GF-D8 (cell line): ENCODE measurements at places on chromosomes 2 and 18.

DNA sequence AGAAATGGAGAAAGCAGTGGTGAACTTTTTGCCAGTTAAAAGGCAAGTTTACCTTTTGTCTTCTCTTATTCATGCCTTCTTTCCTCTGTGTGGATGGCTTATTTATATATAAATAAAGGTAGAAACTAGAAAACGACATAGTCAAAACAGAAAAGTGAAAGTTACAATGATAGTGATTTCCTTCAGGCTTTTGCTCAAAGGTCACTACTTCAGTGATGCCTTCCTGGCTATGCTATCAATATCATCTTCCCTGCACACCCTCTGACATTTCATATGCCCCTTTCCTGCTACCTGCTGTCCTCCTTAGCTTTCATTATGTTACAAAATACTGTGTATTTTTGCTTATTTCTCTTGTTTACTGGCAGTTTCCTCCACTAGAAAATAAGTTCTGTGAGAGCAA, 132.0 kb upstream of the NOSTRIN start:
- DNase-seq = no peak

DNA sequence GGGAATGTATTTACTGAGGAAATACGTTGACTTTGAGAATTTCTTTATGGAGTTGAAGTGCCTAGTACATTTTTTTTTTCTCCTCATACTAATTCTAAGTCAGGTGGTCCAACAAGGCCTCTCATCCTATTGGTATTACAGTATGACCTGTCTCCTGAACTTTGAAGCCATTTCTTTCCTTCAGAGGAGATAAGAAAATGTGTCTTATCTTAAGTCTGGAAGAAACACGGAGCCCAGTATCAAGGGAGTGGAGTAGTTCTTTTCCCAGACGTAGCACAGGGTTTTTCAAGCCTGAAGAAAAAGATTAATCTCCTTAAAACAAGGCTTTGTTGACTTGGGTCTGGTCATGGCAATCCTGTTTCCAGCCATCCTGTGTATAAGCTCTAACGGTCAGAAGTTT, 11.6 kb upstream of the CPS1 start:
- DNase-seq = no peak

DNA sequence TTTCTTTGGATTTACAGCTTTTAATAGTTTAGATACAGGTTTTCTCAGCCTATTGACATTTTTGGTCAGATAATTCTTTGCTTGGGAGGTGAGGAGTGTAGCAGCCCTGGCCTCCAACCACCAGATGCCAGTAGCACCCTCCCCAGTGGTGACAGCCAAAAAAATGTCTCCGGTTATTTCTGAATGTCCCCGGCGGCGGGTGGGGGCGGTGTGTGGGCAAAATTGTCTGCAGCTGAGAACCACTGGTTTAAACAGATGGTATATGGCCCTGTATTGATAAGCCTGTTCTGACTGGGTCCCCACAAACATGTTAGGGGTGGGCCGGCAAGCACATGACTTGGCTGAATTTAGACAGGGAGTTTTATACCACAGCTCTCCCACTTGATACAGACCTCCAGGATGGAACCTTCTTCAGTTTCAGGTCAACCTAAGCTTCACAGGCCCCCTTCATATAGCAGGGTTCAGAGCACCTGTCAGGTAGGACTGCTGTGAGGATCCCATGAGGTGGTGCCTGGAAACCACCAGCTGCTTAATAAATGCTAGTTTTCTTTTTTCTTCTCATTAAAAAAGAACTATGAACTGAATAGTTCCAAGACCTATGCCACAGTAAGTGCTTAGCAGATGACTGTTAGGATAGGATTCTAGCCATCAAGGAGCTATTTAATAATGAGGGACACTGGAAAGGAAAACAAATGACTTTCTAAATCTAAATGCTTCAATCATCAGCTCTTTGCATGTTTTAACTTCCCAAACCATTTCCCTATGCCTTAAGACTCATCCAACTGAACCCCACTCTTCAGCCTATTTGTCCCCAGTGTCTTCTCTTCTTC, 18.1 kb downstream of the LPIN2 start:
- DNase-seq = no peak

DNA sequence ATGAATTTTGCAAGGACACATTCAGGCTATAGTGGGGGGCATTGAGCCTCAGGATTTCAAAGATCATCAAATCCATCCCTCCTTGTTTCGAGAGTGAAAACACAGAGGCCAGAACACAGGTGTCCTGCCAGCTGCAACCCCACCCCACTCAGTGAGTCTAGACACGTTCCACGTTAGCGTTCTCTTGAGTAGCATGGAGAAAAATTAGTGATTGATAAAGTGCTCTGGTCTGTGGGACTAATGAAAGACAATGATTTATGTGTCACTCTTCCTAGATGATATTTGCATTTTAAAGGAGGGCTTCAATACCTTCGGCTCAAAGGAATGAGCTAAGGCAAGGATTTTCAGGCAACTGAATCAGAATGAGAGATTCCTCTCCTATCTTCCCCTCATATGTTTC, 43.8 kb downstream of the SLC4A3 start:
- no peak for DNase-seq

- DNase-seq = no peak
These were observed 12.1 kb downstream of the AMER3 start for GRCh38 chr2:130767408-130767775.

DNA sequence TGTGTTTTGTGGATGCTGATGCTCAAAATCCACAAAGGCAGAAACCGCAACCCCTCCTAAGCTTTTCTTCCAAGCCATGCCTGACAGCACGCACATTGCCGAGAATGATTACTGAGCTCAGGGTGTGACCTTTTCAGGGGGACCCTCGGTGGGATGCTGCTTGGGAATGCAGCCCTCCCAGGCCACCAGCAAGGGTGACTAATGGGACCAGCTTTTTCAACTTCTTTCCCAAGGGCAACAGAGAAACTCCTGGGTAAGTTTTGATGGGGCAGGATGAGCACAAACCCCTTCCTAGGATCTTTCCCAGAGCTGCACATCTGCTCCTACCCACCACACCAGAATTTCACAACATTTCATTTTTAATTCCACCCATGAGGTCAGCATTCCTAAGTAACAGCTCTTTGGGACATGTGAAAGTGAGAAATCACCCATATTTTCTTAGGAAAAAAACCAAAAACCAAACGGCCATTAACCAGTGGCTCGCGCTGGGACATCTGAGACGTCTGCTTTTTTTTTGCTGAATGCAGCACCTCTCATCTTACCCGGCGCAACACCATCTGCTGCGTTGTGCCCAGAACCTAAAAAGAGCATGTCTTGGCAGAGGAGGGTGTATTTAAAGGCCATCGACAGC, 119.0 kb downstream of the ARL4C start:
- DNase-seq = no peak

GRCh38 chr2:223696719-223697118, 94.6 kb upstream of the SCG2 start:
- no peak for DNase-seq

- DNase-seq = no peak
These were observed 12.7 kb downstream of the FBLN7 start for GRCh38 chr2:112150851-112151250.

- DNase-seq = no peak
These were observed 14.2 kb downstream of the ECEL1 start for GRCh38 chr2:232473467-232473890.

GRCh38 chr2:26668856-26669750, 23.4 kb upstream of the KCNK3 start:
- DNase-seq = no peak

DNA sequence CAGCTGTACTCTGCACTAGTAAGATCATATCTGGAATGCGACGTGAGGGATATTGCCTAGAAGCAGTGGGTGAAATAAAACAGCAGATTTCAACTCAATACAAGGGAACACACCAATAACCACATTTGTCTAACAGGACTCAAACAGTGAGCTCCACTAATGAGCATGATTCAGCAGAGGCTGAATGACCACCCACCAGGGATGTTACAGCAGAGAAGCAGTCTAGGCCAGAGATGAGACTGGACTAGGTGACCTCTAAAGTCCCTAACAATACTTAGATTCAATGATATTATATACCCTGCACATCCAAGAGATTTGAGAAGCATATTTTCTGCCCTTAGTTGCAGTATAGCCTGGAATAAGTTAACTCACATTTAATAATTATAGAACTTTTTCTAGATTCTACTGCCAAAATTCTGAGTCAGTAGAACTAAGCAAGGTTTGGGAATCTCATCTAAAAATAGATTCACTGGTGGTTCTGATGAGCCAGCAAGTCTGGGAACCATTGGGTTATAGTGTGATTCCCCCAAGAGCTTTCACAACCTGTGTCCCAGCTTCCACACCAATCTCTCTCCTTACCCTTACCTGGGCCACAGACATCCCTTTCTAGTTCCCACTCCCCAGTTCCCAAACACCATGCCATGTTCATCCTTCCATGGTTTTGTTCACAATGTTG, 6.3 kb downstream of the THOC1 start:
- no peak for DNase-seq

DNA sequence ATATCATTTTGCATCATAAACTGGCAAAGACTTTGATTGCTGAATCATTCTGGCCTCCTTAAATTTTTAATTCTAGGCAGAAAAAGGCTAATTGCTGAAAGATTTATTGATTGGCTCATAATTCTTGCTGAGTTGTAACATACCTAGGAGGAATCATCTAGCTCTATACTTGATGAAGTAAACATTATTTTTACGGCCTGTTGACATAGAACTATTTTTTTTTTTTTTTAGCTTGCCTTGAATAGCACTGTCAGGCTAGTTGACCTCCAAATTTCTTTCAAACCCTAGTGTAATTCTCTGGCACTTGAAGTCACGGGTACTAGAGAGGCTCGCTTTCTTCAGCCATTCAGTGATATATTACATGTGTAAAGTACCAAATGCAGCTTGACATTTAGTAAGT, 2.8 kb downstream of the SERPINB12 start:
- DNase-seq = no peak

DNA sequence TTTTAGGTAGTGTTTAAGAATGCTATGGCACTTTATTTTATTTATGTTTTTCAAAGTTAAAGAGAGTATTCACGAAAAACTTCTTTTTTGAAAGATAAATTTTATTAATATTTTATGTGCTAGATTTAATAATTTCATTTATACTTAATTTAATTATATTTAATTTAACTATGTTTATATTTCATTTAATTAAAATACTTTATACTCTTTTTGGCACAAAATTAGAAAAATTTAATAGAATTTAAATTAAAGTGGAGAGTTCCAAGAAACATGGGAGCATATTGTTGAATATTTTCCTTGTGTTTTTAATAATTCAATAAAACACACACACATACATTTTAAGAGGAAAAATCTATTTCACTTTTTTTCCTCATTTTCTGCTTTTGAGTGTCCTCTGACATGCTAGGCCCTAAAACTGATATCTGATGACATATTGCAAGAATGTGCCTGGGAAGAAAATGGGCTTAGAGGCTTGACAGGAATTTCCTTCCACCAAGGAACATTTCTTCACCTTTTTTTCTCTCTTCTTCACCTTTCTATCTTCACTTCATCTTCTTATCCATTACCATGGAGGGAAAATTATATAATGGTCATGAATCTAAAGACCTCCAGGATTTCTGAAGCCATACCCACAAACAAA, 15.4 kb downstream of the ARHGAP28 start:
- no peak for DNase-seq

DNA sequence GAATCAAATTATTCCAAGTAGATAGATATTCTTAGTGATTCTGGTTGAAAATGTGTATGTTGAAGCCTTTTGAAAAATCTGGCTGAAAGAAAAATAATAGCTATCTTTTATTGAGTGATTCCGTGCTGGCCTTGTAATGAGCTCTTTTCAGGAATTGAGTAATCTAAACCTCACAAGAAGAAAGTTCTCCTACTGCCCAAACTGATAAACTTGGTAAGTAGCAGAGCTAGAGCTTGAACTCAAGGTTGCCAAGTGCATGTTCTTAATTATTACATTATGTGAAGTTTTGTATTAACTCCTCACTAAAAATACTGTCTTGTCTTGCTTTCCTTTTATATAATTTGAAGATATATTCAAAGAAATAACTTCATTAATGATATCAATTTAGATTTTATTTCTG, 1.6 kb upstream of the PPP1R1C start:
- no peak for DNase-seq

DNA sequence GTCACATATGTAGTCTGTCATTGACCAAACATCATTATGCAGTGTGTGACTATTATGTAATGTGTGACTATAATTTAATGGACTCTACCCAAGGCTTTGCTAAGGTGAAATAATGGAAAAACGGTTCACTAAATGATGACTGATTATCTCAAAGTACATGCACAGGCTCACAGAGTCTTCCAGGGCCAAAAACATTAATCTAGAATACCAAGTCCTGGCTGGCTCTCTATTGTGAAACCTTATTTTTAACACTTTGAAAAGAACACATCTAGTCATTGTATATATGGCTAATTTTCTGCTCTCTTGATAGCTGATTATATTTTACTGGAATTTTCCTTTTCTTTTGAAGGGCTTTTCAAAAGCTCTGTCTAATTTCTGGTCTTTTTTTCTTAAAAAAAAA, 102.9 kb upstream of the THUMPD2 start:
- no peak for DNase-seq

GRCh38 chr2:11752906-11753305, 6.5 kb downstream of the LPIN1 start:
- DNase-seq = peak; percentile 44

- DNase-seq = no peak
These were observed 21.6 kb downstream of the SMAD7 start for GRCh38 chr18:48929212-48929612.

DNA sequence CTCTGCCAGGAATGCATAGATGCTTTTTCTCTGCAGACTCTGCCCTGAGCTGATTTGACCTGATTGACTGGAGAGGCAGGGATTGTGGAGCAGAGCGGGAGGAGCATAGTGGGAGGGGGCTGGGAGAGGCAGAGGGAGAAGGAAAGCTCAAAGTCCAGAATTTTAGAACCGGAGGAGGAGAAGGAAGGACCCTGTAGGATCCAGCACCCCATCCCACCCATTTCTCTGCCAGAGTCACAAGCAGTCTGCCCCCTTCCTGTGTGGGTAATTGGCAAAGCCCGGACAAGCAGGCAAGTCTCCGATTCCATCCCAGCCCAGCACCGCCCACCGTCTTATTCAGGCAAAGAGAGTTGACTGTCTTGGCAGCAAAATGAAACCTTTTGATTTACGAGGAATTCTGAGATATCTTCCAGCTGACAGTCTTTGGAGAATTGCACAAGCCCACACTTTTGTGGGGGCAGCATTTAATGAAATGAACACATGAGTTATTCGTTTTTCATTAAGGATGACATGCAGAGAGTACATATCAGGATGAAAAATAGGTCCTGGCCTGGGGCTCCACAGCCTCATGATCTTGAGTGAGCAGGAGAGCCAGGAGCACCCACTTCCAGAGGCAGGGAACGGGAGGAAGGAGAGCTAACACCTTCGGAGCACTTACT, 103.1 kb downstream of the MCFD2 start:
- no peak for DNase-seq
